ENCODE measurements at places on chromosomes 5 and 9.

- H3K27me3 ChIP-seq, result no peaks in the 10 kb centered on the region
- peak overlapping the region; percentile 65 for H3K27ac ChIP-seq
- DNase-seq, result no peak
- peaks cover 31% of the 10 kb centered on the region for H3K36me3 ChIP-seq
Measured at GRCh38 chr9:114709636-114710035, 27.6 kb upstream of the TEX48 start.

DNA sequence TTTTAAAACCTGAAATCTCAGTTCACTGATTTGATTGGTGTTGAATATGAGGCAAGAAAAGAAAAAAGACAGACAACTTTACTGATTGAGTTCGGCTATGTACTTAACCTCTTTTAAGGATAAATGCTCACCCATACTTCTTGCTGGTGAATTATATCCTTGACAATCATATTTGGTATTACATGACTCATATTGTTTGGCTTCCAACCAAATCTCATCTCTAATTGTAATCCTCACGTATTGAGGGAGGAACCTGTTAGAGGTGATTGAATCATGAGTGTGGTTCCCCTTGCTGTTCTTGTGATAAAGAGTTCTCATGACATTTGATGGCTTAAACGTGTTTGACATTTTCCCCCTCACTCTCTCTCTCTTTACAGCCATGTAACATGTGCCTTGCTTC lies 255.6 kb upstream of the IZUMO3 start:
- H3K36me3 ChIP-seq, result no peaks in the 10 kb centered on the region
- no peaks in the 10 kb centered on the region for H3K27me3 ChIP-seq
- no peak overlapping the region for H3K4me3 ChIP-seq
- no peak for DNase-seq
- H3K27ac ChIP-seq, result no peak overlapping the region

DNA sequence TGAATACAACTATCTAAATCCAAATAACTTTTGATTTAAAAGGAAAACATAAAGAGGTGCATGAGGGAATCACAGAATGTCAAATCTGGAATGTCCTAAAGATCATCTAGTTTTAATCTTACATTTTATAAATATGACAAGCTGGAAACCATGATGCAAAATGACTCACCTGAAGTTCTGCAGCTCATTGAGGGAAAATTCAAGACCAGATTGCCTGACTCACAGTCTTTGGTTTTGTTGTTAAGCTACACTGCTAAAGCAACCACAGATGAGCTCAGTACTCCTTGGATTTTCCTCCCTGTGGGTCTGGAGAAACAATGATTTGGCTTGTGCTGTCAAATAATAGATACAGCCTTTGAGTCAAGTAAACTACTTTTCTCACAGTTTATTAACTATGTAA lies 19.1 kb upstream of the EDIL3 start:
- H3K27me3 ChIP-seq, result no peaks in the 10 kb centered on the region
- H3K36me3 ChIP-seq, result no peaks in the 10 kb centered on the region
- DNase-seq, result no peak
- H3K4me1 ChIP-seq, result no peaks in the 10 kb centered on the region

DNA sequence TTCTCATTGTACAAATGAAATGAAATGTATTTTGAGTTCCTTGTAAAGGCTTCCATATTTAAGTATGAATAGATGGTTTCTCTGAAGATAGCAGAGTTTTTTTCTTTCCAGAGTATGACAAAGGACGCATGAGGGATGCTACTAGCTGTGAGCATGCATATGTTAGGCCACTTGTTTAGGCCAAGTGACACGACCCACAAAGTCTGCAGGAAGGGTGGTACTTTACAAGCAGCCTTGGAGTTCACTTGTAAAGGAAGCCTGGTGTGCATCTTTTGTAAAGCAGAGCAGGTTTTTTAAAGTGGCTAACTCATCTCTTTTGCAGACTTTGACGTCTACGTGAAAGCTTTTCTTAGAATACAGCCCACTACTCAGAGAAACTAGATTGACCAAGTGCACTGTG lies 300.4 kb upstream of the RFX3 start:
- no peaks in the 10 kb centered on the region for H3K36me3 ChIP-seq
- DNase-seq, result no peak
- H3K4me3 ChIP-seq, result no peak overlapping the region
- H3K27me3 ChIP-seq, result no peaks in the 10 kb centered on the region

GRCh38 chr5:136563489-136563888 lies 198.1 kb upstream of the TRPC7 start:
- H3K4me3 ChIP-seq, result no peak overlapping the region
- H3K4me1 ChIP-seq, result no peaks in the 10 kb centered on the region
- no peaks in the 10 kb centered on the region for H3K27me3 ChIP-seq

- no peak overlapping the region for H3K27ac ChIP-seq
- peaks cover 4% of the 10 kb centered on the region for H3K27me3 ChIP-seq
- H3K4me1 ChIP-seq, result peaks cover 5% of the 10 kb centered on the region
- H3K36me3 ChIP-seq, result peaks cover 4% of the 10 kb centered on the region
- DNase-seq, result no peak
- H3K4me3 ChIP-seq, result no peak overlapping the region
Measured at GRCh38 chr5:95712347-95712958, 18.7 kb upstream of the RHOBTB3 start.

GRCh38 chr5:148849461-148849860 lies 23.1 kb downstream of the ADRB2 start:
- H3K27ac ChIP-seq, result peak overlapping the region; percentile 95
- H3K27me3 ChIP-seq, result peaks cover 3% of the 10 kb centered on the region
- peaks cover 3% of the 10 kb centered on the region for H3K36me3 ChIP-seq
- peaks cover 42% of the 10 kb centered on the region for H3K4me1 ChIP-seq

All from activated naive CD8-positive, alpha-beta T cell treated with anti-CD3 and anti-CD28 coated beads, Interleukin-2, amount 10 ng/mL, durations not matched to agents 7 days and 5 days (primary cell).